ENCODE measurements at places on chromosomes 6 and 20. TPM values are rescaled to one million over a fixed set of nuclear protein-coding genes. Genes with fewer than 3 reads are reported as not detected.

DNA sequence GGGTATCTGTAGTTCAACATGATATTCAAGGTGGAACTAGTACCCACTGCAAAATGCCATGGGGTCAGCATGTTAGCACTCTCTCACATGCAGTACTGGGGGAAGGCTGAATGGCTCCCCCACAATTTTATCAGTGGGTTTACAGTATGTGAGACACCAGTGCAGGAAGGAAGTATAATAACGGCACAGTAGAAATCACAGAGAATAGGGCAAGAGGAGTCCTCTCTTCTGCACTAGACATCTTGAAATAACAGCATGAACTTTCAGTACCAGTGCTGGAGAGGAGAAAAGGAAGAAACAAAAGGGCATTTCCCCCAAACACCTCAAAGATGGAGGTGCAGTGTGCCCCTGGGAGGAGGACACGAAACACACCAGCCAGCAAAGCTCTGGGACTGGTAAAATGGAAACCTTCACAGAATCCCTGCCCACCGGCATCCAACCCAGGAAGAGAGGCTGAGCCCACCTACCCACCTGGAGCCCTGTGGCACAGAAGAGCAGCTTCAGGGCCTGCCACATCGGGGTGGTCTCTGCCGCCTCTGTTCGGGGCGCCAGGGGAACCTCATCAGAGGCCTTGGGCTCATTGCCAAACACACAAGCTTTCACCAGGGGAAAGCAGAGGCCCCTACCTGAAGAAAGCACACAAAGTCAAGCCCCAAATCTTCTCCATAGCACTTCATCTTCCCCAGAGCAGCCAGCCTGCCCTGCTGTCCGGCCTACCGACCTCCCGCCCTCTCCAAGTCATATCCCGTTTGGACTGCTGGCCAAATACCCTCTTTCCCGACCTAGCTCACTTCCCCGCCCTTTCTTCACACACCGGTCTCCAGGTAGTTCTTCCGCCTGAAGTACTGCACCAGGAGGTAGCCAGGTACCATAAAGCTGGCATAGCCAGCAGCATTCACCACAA is 1.2 kb downstream of the SLC35B2 start:
- no peak for DNase-seq

DNA sequence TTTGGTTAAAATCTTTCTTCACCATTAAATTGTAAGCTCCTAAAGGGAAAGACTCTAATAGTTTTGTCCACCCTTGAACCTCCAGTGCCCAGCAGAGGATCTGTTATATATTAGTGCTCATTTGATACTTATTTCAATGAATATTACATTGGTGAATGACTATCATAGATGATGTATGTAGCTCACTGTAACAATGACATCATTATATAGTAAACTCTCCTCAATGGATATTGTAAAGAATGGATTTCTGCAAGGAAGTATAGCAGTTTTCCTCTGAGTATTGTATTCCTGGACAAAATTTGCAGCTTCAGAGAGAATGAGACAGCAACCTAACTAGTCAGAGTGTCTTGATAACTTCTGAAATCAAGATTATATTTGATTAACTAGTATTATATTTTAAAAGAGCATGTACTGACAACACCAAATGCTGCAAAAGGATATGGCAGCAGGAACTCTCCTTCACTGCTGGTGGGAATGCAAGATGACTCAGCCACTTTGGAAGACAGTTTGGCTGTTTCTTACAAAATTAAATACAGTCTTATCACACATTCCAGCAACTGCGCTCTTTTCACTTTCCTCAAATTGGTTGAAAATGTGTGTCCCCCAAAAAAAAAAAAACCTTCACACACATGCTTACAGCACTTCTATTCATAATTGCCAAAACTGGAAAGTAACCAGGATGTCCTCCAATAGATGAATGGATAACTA is 189.8 kb upstream of the OPRM1 start:
- no peak for DNase-seq

DNA sequence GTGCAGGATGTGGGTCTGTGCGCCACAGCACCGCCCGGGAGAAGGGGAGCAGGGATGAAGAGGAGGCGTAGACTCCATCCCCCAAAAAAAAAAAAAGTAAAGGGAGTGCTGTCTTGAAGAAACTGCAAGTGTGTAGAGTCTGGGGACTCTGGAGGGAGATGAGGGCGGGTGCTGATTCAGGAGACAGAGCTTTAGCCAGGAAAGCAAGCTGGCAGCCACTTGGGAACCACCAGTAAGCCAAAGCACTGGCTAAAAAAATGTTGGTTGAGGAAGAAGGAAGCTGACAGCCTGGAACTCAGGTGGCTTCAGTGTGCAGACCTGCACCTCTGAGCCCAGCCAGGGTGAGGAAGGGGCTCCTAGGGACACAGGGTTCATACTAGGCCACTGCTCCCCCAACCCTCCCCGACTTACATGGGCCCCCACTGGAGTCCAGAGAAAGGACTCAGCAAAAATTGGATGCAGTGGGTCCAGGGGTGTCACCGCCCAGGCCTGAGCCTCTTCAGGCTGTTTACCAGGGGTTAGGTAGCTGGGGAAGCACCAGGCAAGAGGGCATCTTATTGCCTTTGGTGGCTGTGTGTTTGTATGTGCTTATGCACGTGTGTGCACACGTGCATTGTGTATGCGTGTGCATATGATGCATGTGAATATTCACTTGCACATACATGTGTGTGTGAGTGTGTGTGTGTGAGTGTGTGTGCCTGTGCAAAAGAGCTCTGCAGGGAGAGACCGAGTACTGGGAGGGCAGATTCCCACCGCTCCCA is 153.5 kb upstream of the MLN start:
- no peak for DNase-seq

Gene NKAPL
- total RNA-seq, result not detected

Gene SULF2
- total RNA-seq, result not detected

Data from CD4-positive, CD25-positive, alpha-beta regulatory T cell (primary cell).